Cortex of kidney (tissue), 1 donor: ENCODE measurements at places on chromosomes 5 and 9.

- no peak for DNase-seq
These were observed 9.9 kb downstream of the RBM27 start for GRCh38 chr5:146213210-146213826.

DNA sequence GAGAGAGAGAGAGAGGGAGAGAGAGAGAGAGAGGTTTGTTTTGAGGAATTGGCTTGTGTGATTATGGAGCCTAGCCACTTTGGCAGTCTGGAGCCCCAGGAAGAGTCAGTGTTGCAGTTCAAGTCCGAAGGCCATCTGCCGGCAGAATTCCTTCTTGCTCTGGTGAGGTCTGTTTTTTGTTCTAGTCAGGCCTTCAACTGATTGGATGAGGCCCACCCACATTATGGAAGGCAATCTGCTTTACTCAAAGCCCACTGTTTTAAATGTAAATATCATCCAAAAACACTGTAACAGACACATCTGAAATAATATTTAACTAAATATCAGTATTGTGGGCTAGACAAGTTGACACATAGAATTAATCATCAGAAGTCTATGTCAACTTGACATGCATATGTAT is 11.4 kb upstream of the GRM6 start:
- DNase-seq: no peak

- no peak for DNase-seq
These were observed 67.3 kb upstream of the GRAMD2B start for GRCh38 chr5:126355940-126356339.

DNA sequence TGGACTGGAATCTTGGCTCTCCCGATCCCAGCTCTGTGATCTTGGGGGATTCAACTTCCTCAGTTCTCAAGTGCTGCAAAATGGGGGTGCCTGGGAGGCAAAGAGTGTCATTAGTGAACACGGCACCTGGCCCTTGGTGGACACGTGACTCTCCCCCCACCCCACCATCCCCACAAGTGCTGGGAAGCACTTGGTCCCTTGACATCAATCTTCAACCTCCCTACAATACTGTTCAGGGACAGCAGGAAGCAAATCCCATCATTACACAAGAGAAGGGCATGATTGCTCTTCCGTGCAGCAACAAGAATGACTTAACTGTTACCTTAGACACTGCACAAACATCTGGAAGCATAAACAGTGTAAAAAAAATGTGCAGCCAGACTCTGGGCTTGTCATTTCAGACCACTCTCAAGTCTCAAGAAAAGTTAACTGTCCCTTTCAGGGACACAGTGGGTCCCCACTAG is 61.4 kb downstream of the PSMB7 start:
- no peak for DNase-seq

DNA sequence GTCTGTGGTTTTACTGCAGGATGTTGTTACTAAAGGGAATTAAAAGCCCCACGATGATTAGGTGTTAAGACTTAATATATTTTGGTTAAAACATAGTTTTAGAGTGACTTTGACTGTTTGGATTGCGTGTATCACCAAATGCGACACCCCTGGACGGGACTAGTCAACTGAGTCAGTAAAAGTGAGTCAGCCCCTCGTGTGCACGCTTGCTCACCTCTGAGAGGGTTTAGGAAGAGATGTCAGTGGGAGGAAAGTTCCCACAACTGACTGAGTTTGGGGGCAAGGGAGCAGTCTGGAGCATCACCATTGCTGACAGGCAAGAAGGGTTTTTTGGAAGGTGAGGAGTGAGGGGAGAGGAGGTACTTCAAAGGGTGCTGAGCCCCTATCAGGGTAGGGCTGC is 14.4 kb upstream of the DMRT3 start:
- no peak for DNase-seq

- no peak for DNase-seq
These were observed 3.8 kb upstream of the SYNPO start for GRCh38 chr5:150636391-150637244.

- no peak for DNase-seq
These were observed 42.7 kb downstream of the ZFAND5 start for GRCh38 chr9:72322259-72322658.

- DNase-seq: no peak
These were observed 425.3 kb downstream of the CSNK1G3 start for GRCh38 chr5:123937230-123937629.

DNA sequence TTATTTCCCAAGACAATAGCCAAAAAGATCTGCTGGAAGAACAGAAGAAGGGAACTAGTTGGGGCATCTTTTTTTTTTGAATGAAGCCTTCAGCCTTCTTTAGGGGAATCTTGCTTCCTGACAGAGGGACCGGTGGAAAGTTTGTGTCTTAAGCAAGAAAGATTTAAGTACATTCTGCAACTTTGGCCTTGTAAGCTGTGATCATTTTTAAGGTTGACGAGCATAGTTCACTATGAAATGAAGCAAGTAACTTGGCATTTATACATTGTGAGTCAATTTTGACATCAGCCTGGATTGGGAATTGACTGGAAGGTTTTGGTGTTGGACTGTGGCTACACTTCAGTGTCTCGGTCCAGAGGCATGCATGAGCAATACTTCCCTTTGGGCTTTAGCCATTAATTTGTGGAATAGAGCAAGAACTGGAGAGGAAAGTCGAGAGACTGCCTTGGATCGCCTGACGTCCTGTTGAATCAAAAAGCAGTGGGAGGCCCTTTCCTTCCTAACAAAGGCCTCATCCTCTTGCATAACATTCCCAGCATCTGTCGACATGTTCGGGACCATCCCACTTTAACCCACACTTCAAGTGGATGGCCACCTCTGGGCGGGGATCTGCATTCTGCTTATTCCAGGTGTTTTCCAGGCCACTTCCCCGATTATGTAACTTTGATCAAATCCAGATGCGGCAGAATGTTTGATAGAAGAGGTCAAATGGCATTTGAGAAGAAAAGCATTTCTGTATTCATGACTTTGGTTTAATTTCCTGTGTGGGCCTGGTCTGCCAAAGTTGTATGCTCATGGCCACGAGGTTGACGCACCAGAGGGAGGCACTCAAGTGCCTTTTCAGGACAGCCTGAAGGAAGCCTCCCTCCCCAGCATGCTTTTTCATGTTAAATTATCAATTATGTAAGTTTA is 12.5 kb downstream of the ABL1 start:
- no peak for DNase-seq

GRCh38 chr9:77005216-77005615 is 14.2 kb upstream of the FOXB2 start:
- no peak for DNase-seq

GRCh38 chr5:76388236-76388635 is 14.8 kb upstream of the IQGAP2 start:
- no peak for DNase-seq

DNA sequence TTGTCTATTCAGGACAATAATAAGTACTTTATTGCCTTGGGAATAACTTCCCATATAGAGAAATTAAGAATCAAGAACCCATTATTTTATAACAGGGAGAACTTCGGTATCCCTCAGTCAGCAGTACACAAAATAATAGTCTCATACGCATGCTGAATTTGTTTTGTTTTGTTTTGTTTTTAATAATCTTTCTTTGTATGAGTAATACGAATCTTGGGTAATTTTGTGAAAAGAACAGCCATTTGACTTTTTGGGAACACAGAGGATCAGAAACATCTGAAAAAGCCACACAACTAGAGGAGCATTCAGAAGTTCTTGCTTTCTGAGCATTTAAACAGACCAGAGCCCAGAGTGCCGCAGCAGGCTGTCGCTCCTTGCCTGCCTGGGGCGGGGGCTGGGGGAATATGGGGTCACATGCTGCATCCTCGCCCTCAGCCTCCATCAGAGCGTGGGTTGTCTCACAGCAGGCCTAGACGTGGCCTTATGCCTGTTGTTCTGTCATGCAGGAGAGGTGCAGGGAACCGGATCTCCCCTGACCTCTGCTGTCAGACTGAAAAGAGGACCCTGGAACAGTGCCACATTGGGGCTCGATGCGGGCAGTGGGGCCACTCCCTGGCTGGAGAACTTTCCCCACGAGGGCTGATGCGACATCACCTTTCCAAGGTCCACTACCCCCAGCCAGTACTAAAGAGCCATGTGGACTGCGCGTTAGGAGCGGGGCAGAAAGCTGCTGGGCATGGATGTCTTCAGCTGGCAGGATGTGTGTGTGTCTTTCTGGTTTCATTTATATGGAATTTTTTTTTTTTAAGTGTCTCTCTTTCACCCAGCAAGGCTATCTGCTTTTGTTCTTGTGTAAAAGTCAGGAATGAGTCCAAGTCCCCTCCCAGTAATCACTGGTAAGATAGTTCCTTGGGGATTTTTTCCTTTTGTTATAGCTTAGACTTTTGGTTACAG is 133.4 kb upstream of the OTULINL start:
- DNase-seq: no peak

- no peak for DNase-seq
These were observed 51.6 kb downstream of the DAP start for GRCh38 chr5:10709409-10709808.

DNA sequence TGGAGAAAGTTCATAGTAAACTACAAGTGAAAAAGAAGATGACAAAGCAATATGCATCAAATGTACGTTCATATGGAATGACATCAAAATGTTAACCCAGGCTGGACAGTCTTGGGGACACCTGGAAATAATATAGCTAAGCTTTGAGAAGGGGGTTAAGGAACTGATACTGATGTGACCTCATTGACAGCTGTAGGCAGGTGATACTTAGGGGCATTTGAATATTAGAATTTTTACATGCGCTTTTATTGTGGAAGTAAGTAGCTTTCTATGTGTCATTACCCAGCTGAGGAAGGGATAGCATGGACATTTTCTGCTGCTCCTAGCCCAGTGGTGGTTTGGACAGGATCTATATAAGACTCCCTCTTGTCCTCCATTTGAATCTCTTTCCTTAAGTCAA is 299.7 kb downstream of the CWC27 start:
- no peak for DNase-seq

- DNase-seq: no peak
These were observed 8.7 kb upstream of the CORO2A start for GRCh38 chr9:98201102-98201501.

GRCh38 chr9:121073038-121073437 is 1.7 kb upstream of the CNTRL start:
- DNase-seq: no peak

GRCh38 chr9:4866239-4866969 is 73.7 kb downstream of the RCL1 start:
- no peak for DNase-seq

- DNase-seq: no peak
These were observed 73.0 kb upstream of the MPDZ start for GRCh38 chr9:13352451-13352979.

DNA sequence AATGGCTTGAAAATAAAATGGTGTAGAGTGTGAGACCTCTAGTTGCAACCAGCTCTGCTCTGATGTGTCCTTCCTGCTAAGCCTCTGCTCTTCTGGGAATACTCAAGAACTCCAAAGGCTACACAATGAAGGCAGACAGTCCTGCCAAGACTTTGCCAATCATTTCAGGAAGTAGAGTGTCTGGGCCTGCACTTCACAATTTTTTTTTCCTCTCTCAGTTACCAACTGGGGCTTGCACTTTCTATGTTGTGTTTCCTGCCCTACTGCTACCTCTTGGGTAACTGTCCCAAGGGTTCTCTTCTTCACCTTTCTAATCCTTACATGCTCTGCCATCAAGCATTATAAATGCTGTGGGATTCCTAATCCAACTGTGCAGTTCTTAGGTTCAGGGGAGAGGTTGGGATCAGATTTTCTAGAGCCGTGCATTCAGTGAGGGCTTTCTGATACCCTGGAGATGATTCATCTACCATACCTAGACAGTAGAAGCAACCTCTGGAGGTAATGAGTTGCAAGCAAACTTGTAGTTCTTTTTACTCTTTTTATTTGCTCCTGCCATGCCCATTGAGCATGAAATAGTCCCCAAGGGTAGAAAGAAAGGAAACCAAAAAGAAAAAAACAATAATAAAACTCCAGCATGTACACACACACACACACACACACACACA is 365.9 kb downstream of the MLLT3 start:
- no peak for DNase-seq

GRCh38 chr9:124266139-124266825 is 8.5 kb downstream of the NEK6 start:
- DNase-seq: no peak

- DNase-seq: no peak
These were observed 564.8 kb downstream of the ACTL7B start for GRCh38 chr9:108290839-108291585.

- DNase-seq: no peak
These were observed 98.3 kb downstream of the UBAP2 start for GRCh38 chr9:33950371-33950770.

- no peak for DNase-seq
These were observed 395.8 kb downstream of the KDM4C start for GRCh38 chr9:7153566-7153965.

DNA sequence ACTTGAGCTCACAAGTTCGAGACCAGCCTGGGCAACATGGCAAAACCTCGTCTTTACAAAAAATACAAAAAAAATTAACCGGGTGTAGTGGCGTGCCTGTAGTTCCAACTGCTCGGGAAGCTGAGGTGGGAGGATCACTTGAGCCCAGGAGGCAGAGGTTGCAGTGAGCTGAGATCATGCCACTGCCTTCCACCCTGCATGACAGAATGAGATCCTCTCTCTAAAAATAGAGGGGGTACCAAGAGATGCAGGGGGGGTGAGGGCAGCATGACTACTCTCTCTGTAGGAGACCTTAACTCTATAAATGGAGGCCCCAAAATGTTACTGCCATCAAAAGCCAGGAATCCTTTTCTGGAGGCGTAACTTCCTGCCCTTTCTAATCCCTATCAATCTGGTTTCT is 243.9 kb downstream of the DOCK8 start:
- DNase-seq: no peak

DNA sequence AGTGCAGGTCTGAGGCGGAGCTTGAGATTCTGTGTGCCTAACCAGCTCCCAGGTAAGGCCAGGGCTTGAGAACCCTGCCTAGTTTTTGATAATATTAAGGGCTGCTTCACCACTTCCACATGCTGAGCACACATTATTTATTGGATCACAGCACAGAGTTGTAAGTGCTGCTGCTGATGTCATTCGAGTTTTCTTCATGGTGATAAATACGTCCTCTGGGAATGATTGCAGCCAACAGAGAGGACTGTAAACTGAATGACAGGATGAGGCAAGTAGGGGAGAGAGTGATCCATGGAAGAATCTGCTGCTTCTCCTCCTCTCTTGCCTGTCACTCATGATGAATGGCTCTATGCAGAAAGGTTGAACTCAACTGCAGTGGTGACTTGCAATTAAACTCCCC is 77.9 kb upstream of the VPS13A start:
- no peak for DNase-seq

DNA sequence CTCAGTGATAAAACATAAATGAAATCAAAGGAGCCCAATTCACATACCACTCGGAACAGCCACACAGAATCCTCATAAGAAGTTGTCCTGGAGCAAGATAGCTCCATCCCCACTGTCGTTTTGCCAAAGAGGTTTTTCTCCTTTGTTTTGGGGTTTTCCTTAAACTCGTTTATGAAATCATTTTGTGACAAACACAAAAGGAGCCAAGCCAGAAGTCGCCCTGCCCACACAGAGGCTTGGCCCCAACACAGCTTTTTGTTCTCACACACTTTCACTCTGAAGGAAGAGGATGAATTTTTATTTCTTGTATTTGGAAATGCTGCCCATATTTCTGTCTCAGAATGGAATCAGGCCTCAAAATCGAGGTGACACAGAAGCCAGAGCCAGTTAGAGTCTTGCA is 113.4 kb downstream of the HSD17B3 start:
- DNase-seq: no peak
